ENCODE measurements at places on chromosomes 11 and 22.

DNA sequence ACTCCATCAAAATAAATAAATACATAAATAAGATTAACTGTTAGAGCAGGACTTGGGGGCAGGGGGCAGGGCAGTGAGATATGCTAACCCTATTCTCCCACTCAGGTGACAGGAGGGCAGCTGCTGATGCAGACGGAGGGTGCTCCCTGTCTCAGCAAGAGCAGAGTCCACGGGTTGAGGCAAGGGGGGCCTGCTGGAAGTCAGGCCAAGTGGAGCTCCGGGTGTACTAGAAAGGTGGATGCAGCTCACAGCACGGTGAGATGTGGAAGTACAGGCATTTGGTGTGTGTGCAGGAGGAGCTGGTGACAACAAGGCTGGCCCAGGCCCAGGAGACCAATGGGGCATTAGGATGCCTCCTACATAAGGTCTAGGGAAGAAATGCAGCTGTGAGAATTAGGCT is 467.3 kb upstream of the B3GAT1 start:
- DNase-seq: no peak

DNA sequence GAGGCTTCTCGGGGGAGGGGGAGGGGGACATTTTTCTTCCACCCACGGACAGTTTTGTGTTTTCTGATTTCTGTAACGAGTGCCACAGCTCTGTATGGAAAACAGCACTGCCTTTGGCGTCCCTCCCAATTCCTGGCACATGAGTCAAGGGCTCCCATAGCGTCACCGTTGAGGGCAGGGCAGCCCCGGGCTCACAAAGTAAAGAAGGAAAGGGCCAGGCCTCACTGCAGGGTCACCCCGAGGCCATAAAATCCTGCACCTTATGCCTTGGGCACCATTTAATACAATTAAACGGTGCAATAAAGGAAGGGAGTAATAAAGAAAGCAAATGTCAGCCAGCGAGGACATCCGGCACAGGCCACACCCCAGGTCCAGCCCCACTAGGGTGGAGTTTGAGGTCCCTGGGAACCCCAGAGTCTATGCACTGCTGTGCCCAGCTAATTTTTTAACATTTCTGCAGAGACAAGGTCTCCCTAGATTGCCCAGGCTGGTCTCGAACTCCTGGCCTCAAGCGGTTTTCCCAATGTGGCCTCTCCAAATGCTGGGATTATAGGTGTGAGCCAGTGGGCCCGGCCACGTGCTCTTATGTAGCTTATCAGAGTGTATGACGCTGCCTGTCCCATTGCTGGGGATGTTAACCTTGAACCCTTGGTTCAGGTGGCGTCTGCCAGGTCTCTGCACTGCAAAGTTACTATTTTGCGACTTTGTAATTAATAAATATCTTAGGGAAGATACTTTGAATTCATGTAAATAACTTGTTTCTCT is 13.6 kb upstream of the MUC2 start:
- DNase-seq: peak; percentile 98

- peak; percentile 9 for DNase-seq
Measured at GRCh38 chr11:117145393-117145761, 1.3 kb downstream of the PAFAH1B2 start.

DNA sequence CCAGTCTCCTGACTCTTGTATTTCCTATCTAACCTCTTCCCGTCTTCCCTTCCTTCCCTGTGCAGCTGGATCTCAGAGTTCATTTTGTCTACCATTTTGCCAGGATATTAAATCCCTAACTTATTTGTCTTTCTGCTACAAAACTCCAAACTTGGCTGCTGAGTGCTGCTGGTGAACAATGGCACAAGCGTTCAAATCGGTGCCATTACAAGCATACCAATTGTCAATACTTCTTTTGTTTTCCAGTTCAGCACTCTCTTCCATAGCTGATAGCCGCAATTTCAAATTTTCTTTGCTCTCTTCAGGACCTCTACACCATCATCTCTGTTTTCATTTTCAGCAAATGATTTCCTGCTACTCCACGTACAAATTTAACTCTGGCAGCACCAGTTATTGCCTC is 13.4 kb downstream of the IL18 start:
- no peak for DNase-seq

GRCh38 chr11:1534171-1534570 is 37.9 kb downstream of the DUSP8 start:
- DNase-seq: no peak

DNA sequence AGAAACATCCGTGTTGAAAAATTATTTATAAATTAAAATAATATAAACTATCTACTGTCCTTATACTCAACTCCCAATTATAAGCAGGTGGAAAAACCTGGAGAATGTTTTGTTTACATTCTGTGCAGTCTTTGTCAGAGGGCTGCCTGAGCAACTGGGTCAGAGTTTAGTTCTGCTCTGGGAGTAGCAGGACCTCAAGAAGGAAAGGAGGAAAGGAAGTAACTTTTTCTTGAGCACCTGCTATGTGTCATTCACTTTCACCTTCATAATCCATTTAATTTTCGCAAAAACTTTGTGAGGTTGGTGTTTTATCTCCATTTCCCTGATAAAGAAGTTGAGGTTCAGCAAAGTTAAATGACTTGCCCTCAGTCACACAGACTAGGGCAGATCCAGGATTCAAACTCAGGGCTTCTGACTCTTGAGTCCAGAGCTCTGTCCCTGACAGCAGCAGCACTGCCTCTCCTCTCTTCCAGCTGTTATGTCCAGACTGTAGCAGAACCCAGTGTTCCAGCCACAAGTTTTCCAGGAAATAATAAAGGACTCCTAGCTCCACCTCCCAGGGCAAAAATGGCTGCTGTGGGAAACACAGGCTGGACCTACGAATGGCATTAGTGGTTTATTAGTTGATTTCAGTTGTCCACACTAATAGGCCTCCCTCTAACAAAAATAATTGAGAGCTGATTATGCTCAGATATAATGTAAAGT is 6.4 kb downstream of the CD3E start:
- no peak for DNase-seq

- peak; percentile 14 for DNase-seq
Measured at GRCh38 chr11:15055620-15056356, 17.6 kb upstream of the CALCB start.

DNA sequence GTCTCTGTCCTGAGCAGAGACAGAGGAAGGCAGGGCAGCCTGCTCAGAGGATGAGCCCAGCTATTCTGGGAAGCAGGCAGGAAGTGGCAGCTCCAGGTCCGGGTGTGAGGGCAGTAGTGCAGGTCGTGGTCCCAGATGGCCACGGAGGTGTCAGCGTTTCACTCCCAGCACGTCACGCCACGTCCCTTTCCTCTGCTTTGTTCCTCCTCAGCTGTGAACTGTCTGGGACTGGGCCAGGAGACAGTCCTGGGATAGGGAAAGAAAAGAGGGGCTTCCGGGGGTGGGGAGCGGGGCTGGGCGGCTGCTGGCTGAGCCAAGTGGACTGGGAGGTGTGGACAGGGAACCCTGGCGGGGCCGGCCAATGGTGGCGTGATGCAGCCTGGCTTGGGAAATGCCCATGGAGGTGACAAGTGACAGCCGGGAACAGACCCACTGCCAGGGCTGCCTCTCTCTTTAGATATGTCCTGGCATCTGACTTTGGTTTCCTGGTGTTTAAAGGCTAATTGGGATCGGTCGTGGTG is 64.7 kb downstream of the KCNQ1 start:
- no peak for DNase-seq

- no peak for DNase-seq
Measured at GRCh38 chr22:33005476-33005875, 52.7 kb downstream of the SYN3 start.

DNA sequence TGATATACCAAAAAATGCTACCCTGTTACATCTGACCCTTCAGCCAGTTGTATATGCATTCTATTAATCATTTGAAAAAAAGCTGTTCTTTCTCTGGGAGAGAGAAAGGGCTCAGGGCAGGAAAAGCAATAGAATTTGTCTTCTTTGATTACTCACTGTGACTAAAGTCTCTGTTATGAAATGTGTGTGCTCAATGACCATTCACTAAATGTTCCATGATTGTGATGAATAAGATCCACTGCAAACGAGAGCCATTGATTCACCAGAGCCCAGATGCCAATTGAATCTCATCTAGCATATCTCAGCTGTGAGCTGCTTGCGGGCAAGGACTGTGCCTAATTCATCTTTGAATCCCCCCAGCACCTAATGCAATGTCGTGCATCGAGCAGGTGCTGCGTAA is 184.3 kb downstream of the OPCML start:
- DNase-seq: no peak

DNA sequence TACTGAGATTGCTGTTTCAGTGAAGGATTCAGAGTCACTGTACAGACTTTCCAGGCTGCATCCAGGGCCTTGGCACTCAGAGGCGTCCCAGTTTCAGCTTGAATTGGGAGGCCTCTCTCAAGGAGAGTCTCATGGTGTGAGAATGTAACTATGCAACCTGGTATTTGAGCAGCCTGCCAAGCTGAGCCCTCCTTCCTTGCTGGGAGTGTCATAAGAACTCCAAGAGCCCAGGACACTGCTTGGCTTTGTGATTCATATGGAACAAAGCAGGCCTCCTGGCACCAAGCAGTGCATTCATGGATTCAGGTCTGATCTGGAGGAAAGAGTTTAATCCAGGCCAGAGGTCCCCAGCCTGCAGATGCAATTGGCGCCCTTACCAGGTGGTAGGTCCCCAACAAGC is 171.7 kb downstream of the DBX1 start:
- DNase-seq: no peak

- DNase-seq: no peak
Measured at GRCh38 chr22:23715806-23716375, 25.1 kb downstream of the RGL4 start.

GRCh38 chr11:122337241-122337640 is 221.2 kb upstream of the BLID start:
- no peak for DNase-seq

GRCh38 chr11:11125618-11126017 is 227.4 kb downstream of the CSNK2A3 start:
- DNase-seq: no peak

- no peak for DNase-seq
Measured at GRCh38 chr11:76086743-76087635, 119.3 kb downstream of the WNT11 start.

GRCh38 chr22:42608823-42609361 is 5.8 kb downstream of the POLDIP3 start:
- no peak for DNase-seq

DNA sequence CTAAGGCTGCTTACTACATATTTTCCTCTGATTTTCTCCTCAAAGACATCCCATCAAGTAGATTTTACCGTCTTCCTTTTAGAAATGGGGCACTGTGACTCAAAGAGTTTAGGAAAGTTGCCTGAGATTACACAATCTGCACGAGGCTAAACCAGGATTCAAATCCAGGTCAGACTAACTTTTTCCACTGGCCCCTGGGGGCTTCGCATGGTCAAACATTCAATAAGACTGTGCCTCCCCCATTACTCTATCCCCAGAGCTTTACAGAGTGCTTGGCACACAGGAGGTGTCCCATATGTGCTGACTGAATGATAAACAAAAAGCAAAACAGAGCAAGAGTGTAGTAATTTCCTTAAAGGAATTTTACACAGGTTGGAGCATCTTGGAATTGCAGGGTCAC is 118.1 kb upstream of the TEAD1 start:
- DNase-seq: no peak

GRCh38 chr11:2824851-2825250 is 60.7 kb downstream of the CDKN1C start:
- no peak for DNase-seq

GRCh38 chr11:134642206-134642605 is 230.2 kb upstream of the B3GAT1 start:
- DNase-seq: no peak

- DNase-seq: no peak
Measured at GRCh38 chr11:46452918-46453517, 61.4 kb upstream of the CHRM4 start.

- no peak for DNase-seq
Measured at GRCh38 chr11:127358160-127358559, 357.6 kb upstream of the KIRREL3 start.

DNA sequence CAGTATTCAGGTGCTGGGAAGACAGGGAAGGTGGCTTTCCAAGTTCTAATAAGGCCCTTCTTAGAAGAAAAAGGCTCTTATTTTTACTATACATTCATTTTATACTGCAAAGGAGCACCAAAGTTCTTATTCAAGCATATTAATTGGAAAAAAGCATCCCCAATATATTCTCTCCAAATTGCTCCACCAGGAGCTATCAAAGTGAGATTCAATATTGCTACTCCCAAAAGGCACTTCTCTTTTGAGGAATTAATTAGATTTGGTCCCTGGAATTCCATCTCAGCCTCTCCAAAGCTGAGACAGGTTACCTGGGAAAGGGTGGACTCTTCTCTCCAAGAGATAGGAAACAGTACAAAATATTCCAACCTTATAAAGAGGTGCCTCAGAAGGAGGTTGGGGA is 134.1 kb downstream of the LARGE1 start:
- no peak for DNase-seq

DNA sequence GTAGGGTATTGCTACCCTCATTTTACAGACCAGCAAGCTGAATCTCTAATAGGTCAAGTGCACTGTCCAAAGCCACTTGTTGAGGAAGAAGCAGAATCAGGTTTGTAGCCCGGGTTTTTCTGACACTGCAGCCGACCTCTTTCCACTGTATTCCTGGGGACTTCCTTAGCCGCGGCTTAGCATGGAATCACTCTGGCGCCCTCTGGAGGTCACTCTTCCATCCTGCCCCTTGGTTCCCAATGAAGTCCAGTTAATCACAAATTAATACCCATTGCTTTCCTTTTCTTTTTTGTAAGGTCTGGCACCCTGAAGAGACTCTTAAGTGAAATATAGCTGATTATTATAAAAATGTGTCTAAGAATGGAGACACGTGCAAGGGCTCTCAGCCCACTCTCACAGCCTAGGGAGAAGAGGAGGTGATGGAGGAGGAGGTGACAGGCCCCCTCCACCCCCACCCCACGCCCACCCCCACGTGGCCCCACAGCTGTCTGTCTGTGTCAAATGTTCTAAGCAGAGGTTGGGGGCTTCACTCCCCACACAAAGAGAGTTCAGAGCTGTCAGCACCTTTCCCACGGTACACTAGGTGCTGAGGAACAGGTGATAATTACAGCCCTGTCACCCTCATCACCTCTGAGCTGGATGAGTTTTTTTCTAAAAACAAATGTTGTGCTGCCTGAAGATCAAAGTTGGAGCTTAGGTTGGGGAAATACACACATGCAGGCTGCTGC is 57.7 kb upstream of the DRD2 start:
- DNase-seq: peak; percentile 72

DNA sequence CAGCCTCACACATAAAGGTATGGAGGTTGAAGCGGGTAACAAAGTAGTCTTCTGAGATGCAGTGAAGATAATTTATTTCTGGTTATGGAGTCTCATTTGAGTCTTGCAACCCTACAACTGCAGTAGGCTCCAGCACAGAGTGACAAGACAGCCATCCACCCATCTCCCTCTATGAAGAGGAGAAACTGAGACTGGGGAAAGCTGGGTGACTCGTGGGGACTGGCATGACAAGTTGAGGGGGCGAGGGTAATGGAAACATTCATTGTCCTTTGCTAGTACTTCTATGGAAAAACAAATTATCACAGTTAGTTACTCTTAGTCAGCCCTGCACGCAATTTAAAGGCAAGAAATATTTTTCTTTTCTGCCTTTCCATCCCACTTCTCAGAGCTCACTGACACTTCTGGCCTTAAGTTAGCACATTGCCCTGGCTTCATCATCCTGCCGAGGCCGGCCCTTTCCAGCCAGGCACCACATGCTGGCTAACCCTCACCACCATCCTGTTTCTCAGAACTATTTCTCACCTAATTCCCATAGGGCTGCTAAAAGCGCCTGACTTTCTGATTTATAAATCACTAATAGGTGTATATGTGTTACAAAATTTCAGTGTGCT is 361.1 kb downstream of the ETS1 start:
- no peak for DNase-seq

Measured in LoVo (cell line).